Effector memory CD4-positive, alpha-beta T cell (primary cell): ENCODE measurements at places on chromosomes 1 and 21.

GRCh38 chr1:100542285-100542684 lies 4.3 kb downstream of the GPR88 start:
- no peak for DNase-seq

GRCh38 chr1:216621536-216621935 lies 101.7 kb downstream of the ESRRG start:
- DNase-seq = no peak

DNA sequence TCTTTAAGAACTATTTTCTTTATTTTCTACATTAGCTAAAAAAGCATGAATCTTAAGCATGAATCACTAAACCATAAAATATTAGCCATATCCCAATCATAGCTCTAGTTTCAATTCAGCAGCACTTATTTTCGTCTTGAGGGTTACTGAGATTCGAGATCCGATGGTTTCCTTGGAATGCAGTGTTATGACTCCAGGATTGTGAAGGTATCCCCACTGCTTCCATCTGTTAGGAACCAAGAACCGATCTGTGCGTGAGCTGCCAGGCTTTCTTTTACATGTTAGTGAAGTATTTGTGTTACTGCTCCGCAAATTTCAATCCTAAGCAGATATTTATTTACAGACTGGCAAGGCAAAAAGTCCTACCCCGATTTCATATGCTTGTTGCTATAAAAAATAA lies 18.8 kb downstream of the TNFRSF9 start:
- DNase-seq = no peak

DNA sequence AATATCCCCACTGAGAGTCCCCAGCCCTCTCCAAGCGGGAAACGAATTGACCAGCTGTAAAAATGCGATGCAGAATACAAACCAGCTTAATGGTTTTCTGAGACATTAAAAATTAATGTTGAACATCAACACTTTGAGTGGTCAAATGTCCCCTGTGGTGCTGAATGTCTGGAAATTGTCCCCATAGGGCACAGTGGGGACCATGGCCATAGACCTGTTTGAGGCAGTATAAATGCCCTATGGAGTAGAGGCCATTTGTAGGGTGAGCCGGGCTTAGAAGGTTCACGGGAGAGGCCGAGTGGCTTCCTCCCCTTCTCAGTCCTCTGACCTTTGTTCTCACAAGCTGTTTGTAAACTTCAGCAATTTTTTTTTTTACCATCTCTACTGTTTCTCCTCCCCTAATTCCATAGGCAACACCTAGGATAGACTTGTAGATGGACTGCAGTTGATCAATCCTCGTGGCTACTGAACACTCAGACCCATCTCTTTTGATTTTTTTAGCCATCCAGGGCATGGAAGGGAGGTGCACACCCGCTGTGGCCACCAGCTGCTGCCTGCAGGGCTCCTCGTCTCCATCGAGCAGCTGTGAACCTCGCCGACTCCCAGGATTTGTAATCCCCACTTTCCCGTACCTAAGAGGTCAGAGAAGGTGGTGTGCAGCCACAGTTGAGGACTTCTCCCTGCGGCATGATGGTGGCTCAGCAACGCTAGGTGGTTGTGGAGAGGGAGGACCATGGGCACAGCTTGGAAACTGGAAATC lies 41.0 kb downstream of the KAZN start:
- no peak for DNase-seq

DNA sequence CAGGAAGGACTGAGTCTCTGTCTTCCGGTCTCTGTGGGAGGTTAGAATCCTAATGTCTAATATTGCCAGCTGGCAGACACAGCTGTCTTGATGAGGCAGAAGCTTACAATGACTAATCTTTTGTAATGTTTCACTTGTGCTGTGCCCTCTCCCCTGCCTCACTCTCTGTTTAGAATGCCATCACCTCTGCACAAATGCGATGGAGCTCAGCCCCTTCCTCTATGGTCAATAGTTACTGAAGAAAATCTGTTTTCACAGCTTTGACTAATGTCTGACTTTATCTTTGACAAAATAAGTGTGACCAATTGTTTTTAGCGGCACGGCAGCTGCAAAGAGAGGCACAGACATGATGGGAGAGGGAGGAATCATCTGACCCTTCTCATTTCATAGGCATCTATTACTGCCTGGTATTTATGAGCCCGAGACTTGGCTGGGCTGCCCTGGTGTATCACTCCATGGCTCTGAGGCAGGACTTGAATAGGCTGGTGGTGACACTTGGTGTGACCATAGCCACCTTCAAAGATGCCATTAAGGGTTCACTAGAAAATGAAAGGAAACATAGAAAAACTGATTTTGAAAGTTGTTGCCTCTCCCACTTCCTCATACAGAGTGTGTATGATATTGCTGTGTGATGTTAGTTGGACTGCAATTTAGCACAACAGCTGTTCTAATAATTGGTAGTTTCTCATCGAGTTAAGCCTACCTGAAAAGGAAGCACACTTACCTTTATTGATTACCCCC lies 163.2 kb upstream of the NBPF11 start:
- no peak for DNase-seq

DNA sequence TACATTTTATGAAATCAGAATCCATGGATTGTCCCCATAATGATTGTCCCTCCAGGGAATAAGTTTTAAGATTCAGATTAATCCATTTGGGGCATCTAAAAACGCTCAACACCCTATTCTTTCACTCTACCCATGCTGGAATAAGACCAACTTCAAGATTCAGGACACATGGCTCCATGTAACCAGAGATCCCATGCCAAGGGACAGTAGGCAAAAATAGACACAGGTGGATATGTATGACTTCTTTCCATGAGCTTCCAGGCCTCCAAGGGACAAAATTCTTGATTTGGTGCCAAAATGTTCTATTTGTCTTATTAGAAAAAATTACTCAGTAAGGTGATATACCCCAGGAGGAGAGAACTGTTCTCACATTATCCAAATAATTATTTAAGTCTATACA lies 178.8 kb downstream of the NRIP1 start:
- no peak for DNase-seq

DNA sequence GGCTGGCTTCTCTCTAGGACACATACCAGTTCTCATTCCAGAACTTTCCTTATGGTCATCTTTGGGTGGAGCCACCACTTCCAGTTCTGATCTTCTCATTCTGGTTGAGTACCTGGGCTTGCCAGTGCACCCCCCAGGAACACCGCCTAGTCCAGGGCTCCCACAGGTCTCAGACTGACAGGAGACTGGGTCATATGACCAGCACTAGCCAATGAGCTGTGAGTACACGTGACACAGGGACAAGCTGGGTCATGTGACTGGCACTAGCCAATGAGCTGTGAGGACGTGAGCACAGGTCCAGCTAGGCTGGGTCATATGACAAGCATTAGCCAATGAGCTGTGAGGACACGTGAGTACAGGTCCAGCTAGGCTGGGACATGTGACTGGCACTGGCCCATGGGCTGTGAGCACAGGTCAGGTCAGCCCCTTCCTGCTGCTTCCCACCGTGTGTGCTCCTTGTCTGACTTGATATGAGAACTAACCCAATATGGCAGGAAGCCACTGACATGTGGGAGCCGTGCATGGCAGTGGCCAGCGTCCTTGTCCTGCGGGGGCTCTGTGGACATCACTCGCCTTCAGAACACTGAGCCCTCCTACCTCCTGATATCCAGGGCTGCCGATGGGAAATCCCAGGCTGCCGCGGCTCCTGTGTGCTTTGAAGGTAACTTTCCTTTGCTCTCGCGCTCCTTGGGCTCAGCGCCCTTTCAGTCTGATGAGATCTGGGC lies 22.7 kb downstream of the KRTAP10-1 start:
- DNase-seq = no peak

- DNase-seq = peak; percentile 47
Measured at GRCh38 chr1:161013488-161014230, 7.3 kb downstream of the F11R start.

DNA sequence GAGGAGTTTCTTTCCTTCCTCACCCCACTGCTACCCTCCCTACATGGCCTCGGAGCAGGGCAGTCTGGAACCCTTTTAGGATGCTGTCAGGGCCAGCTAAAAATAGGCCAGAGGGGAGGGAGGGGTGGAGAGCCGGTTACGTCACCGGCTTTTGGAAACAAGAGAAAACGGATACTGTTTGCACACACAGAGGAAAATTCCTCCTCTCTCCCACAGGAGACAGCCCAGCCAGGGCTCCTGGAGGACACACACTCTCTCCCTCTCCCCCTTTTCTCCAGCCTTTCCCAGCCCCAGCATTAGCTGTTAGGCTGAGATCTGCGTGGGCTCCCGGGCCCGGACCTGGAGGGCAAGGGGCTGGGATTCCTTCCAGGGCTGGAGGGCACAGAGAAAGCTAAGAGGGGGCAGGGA lies 20.0 kb upstream of the ALDH4A1 start:
- no peak for DNase-seq

- DNase-seq = no peak
Measured at GRCh38 chr1:187270256-187270655, 441.5 kb downstream of the PLA2G4A start.

- DNase-seq = no peak
Measured at GRCh38 chr1:121445679-121446078, 260.9 kb downstream of the SRGAP2C start.

GRCh38 chr1:166302989-166303758 lies 136.4 kb upstream of the FAM78B start:
- DNase-seq = no peak

GRCh38 chr1:48960320-48960719 lies 183.6 kb upstream of the BEND5 start:
- no peak for DNase-seq

DNA sequence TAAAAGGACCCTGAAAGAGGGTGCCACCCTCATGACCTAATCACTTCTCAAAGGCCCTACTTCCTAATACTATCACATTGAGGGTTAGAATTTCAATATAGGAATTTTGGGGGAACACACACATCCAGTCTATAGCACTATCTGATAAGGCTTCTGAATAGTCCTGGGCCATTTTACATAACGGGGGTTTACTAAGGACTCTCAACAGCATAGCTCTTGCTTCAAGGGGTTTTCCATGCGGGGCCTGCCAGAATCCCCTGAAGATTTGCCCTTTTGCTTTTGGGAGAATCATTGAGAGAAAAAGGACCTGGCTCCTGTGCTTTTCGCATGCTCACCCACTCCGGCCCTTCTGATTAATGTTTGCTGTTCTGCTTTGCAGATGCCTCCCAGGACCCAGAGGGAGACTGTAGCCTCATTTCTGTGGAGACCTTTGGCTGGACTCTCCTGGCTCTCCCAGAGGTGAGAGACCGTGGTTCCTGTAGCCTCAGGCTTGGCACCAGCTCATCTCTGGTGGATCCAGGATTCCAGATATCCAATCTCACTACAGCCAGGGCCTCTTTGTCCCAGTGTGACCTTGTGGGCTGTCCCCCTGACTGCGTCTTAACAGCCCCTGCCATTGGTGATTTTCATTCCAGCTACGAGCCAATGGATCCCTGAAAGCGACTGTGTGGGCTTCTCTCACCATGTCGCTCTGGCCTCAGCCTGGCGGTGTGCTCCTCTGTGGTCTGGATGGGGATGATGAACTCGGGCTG lies 72.6 kb downstream of the DDR2 start:
- no peak for DNase-seq

DNA sequence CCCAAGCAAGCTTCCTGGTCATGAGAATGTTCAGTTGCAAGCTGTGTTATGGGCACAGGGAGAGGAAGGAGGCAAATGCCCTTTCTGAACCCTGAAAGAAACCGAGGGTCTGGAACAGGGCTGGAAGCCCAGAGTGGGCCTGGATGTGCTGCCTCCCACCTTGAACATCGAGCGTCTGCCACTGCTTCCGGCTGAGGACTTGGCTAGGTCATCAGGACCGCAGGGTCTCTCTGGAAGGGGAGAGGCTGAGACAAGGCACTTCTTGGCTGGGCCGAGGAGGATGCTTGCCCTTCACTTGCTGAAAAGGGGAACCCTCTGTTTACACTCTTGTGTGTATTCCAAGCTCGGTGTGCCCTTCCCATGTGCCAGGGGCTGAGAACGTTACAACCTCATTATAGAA lies 168.0 kb upstream of the C1orf174 start:
- DNase-seq = no peak

DNA sequence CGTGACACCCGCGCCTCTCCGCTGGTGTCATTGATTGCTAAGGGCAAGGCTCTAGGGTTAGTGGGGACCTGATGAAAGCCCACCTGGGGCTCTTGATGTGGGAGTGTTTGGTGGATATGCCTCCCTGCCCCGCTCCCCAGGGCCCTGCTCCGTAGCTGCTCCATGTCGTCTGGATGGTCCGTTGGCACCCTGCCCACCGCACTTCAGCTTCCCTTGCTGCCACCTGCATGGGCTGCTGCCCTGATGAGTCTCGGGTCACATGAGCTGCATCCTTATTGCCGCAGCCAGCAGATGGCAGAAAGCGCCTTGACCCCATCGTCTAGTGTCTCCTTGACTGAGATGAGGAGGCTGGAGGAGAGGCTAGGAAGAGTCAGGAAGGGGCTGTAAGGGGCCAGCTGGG lies 439.4 kb downstream of the CAMTA1 start:
- no peak for DNase-seq

DNA sequence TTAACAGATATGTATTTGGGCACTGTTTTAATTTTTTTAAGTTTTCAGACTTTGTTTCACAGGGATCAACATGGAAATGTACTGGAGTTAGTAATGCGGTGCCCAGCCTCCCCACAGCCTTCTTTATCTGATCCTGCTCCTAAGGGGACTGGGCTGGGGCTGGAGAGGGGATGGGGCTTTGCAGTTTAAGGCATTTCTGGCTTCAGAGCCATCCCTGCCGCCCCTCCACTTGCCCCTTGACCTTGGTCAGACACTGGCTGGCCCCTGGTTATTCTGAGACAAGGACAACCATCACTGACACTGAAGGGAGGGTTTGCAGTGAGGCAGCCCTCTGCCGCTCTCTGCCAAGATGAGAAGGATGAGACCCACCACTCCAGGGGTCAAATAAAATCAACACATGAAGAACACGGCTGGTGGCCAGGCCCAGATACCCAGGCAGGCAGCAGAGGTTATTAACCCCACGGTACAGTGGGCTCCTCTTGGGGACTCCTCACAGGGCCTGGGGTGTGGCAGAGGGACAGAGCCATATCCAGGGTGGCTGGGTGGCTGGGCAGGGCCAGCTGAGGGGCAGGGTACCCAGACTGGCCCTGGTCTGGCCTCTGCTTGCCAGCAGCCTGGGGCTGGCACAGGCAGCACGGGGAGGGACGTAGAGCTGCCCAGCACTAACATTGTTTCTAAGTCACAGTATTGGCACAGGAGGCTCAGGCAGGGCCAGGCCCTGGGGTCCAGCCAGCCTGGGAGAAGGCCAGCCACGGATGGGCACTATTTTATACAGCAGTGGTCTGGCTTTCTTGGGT lies 7.2 kb upstream of the UBE2U start:
- no peak for DNase-seq

- no peak for DNase-seq
Measured at GRCh38 chr1:48115835-48116234, 106.7 kb upstream of the SLC5A9 start.

GRCh38 chr1:205262731-205263171 lies 35.0 kb downstream of the TMCC2 start:
- DNase-seq = no peak
